Epithelial cell of esophagus (primary cell): ENCODE measurements at places on chromosomes 1 and 21.

GRCh38 chr1:19445417-19446342, 39.7 kb downstream of the CAPZB start:
- no peak for DNase-seq

- peak; percentile 70 for DNase-seq
Observed at GRCh38 chr1:39992234-39992633, 37.3 kb downstream of the MFSD2A start.

DNA sequence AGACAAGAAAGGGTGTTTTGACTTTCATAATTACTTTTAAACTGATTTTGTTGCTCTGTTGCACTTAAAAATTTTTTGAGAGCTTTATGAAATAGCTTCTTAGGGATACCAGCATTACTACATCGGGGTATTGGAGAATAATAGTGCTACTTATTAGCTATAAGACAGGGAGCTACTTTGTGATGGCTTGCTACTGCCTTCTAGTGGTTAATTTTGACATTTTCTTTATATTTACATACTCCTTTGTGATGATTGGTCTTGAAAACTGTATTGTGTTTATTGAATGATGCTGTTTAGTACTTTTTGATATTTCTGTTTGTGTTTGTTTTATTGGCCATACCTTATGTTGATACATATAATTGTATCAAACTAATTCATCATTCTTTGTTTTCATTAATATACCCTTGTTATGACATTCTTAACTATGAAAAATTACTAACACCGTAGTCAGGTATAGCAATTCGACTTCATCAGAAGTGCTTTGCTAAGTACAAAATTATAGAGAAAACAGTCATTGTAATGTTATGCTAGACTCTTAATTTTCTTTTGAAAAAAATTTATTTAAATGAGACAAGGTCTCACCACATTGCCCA, 85.5 kb downstream of the CLIC4 start:
- peak; percentile 77 for DNase-seq

- DNase-seq = no peak
Observed at GRCh38 chr1:7677111-7677510, 94.0 kb upstream of the VAMP3 start.

- DNase-seq = peak; percentile 38
Observed at GRCh38 chr1:17551755-17552234, 12.3 kb downstream of the ARHGEF10L start.

DNA sequence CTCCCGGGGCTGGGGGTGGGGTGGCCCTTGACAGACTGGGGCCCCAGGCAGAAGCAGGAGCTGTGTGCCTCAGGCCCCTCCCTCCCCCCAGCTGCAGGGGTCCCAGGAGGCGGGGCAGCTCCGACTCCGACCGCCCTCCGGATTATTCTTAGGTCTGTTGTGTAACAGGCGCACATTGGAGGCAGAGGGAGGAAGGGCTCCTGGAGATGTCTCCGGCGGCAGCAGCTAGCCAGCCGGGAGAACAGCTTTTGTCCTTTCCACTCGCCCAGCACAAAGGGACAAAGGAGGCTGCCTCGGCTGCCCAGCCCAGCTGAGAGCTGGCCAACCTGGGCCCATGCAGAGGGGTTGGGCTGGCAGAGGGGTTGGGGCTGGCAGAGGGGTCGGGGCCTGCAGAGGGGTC, 29.7 kb upstream of the PLCH2 start:
- no peak for DNase-seq
